ENCODE measurements at places on chromosomes 7 and 10.

GRCh38 chr7:82697897-82698296 is 254.3 kb upstream of the CACNA2D1 start:
- no peak for DNase-seq

GRCh38 chr10:110506448-110506847 is 8.7 kb downstream of the DUSP5 start:
- no peak for DNase-seq

DNA sequence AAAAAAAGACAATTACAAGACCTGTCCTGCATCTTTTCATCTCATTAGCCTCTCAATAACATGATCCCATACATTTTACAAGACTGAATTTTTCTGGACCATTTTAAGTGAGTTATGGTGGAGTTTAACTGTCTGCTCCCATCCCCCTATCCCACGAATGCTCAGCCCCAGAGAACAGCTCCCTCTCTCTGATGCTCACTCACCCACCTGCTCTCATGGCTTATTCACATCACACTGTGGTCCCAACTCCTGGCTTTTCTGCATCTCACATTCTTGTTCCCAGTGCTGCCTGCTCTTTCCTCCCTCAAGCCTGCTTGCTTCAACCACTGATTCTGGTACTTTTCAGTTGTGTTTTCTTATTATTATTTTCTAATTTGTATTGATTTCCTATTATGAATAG is 20.4 kb upstream of the CCSER2 start:
- no peak for DNase-seq

GRCh38 chr10:52485462-52485861 is 171.4 kb downstream of the DKK1 start:
- DNase-seq = no peak

- DNase-seq = no peak
Measured at GRCh38 chr10:97050205-97050745, 135.5 kb downstream of the SLIT1 start.

DNA sequence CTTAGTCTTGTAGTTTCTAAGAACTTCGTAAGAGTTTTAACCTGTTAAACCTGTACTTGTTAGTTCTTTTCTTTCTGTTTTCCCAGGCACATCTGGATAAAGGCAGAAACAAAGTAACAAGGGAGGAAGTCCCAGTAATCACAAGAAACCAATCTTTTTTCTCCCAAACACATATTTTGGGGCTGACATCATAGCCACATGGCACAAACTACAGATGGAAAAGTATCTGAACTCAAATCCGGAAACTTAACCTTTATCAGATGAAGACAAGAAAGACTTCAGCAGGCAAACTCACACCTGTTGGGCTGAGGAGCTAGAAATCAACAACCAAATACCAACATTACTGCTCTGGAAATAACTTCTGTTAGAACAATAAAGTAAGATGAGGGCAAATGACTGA is 67.1 kb downstream of the CUBN start:
- no peak for DNase-seq

GRCh38 chr10:28754930-28755718 is 77.8 kb downstream of the BAMBI start:
- DNase-seq = no peak

DNA sequence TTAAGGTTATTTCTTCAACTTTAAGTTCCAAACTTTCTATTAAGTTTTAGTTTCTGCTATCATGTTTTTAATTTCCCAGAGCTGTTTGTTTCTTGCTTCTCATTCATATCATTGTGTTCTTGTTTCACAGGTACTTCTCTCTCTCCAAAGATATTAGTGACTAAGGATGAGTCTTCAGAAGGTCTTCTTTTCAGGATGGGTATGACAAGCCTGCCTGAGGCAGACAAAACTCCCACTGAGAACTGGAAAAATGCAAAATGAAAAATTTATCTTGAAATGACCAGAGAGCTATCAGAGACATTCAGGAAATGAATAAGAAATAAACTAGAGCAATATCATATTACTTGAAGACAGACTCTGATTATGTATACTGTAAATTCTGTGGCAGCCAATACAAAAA is 110.8 kb upstream of the EGFR start:
- no peak for DNase-seq

GRCh38 chr10:17616403-17617030 is 657 bp downstream of the HACD1 start:
- no peak for DNase-seq

DNA sequence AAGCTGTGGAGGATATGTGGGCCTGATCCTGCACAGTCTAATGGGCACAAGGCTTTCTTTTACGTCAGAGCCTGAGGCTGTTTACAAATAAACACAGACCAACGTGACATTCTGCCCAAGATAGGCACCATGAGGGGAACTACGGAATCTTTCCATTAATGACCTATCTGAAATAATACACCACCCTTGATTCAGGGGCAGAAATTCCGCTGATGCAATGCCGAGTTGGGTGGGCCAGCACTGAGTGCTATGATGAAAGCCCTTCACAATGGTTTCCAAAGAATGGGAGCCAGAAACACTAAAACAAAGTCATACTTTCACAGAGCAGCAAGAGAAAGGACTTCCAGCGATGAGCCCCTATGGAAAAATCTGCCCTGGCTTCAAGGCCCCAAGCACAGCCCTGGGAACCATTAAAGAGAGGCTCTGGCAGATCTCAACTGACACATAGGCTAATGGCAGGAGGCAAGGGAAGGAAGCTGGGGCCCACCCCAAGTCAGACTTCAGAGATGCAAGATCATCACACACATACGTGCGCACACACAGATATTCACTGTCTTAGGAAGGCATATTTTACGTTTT is 72.2 kb upstream of the DLX6 start:
- no peak for DNase-seq

GRCh38 chr7:104185346-104185745 is 22.5 kb downstream of the ORC5 start:
- no peak for DNase-seq

DNA sequence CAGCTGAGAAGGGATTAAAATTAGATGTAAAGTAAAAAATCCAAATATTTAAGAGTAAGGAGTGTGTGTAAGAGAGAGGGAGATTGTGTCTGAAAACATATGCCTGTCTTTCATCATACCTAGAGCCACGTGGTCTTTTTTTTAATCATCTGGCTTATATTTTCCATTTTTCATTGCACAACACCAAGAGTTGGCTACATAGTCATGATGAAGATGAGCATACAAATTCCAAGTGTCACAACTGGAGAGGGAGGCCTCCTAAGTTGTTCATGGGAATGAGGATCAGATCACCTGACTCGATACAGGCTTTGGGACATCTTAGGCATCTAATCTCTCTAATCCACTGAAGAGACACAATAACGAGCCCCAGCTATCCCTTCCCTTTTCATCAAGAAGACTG is 47.2 kb upstream of the CCDC3 start:
- DNase-seq = no peak

DNA sequence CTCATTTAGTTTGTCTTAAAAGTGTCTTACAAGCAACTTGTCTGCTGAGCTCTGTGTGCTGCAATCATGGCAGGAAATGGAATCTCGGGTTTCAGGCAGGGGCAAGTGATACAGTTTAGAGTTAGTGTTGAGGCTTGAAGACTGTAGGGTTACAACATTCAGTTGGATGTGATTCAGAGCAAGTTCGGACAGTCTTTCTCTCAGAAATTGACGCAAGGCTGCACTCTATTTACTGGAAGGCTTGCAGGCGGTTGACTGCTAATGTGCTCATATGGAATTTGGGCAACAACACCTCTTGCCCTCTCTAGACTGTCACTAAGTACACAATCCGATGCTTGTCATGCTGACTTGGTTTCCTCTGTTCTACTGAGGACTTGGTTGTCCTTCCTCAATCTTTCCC is 161.7 kb upstream of the BMPER start:
- no peak for DNase-seq

DNA sequence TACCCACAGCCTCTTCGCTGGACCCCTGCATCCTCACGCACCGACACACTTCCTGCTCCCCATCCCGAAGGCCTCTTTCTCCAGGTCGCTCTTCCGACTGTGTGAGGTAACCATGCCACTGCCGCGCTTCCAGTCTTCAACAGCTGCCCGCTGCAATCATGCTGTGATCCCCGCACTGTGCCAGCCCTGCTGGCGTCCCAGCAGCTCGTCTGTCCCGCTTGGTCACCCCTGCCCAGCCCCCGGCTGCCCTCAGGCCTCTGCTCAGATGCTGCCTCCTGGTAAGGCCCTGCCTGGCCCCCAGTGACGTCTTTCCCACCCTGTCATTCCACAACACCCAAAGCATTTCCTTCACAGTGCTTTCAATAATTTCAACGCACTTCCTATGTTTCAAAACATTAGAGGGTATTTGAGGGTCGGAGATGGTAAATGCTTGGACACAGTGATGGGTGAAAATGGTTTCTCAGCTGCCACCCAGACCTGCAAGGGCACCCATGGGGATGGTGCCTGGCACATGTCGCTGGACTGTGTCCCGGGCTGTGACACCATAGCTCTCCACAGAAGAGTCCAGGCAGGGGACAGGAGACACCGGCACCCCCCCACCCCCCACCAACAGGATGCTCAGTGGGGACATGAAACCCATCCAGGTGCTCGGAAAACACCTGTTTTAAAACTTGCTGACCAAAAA is 125.2 kb downstream of the MAD1L1 start:
- DNase-seq = peak; percentile 19

DNA sequence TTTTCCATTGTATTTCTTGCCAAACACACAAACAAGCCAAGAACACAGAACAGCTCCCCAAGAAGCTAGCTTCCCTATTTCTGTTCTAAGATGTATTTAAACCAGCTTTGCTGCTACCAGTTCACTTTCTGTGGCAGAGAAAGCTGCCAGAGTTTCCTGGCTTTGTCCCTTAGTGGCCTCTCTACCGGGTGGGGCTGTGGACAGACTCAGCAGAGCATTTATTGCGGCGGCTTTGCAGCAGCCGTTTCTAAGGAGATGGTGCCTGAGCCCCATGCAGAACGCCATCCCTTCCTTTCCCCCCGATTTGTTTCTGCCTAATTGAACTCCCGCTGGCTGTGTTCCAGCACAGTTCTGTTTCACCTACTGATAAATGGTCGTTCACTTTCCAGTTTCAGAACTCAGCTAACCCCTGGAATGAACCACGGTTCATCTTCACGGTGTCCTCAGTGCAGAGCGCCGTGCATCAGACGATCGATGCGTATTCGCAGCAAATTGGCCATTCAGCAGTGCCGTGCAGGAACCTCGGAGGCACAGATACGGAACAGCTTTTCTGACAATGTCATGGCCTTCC is 33.8 kb upstream of the SFMBT2 start:
- peak; percentile 6 for DNase-seq

DNA sequence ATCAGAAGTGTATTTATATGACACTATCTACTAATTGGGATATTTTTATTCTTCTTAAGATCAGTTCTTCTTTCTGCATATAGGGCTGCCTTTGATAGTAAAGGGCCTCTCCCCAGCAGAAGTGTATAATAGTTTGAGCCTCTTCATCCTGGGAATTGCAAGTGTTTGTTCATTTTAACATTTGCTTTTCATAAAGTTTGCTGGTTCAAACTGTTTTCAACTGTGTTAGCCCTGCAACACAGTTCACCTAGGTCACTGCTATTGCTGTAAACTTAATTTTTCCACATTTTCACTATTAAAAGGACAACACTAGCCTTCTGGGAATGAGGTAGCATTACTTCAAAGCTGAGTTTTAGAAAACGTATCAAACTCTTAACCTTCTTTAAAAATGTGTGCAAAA is 2.8 kb downstream of the JAZF1 start:
- DNase-seq = no peak

- DNase-seq = no peak
Measured at GRCh38 chr10:13560597-13560996, 26.2 kb upstream of the PRPF18 start.

GRCh38 chr7:84913731-84914130 is 273.1 kb downstream of the SEMA3D start:
- no peak for DNase-seq

GRCh38 chr7:99740573-99741440 is 5.8 kb upstream of the CYP3A7 start:
- DNase-seq = no peak

DNA sequence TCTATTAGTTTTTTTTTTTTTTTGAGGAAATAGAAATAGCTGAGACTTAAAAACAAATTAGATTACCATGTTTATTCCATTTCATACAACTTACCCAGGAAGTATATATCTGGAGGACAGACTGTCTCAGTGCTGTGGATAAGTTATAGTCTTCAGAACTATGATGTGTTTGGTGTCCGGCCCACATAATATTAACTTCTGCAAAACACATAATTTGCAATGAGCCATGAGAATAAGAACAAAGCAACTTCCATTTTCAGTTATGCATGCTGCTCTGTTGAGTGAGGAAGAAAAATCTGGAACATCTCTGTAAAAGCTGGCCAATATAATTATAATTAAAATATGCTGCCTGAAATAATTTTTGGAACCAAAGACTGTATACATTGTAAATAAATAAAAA is 130.9 kb downstream of the AGMO start:
- no peak for DNase-seq

DNA sequence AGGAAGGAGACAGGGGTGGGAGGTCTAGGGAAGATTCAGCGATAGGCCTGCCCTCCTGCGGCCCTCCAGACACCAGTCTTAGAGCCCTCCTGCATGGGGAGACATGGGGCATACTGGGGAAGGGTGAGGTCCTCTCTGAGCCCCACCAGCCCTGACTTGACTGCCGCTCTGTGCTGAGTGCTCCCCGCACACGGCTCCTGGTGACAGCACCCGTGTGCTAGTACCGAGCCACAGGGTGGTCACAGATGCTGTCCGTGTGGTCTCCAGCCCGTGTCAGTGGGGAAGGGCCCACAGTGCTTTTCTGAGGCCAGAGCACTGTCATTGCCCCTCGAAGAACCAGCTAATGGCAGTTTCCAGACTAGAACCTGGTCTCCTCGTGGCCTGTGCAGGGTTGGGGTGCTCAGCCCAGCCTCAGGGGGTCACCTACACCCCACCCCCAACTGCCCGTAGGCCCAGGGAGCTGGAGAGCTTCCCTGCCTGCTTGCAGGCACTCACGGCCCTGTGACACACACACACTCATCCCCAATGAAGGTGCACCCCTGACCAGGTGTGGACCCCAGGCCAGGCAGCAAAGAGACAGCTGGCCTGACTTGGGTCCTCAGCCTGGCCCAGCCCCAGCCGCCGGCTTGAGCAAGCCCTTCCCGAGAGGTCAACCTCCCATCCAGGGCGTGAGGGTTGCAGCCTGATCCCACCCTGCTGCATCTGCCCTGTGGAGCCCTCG is 86.0 kb upstream of the RET start:
- DNase-seq = no peak
